ENCODE measurements at places on chromosomes 6 and 20.

DNA sequence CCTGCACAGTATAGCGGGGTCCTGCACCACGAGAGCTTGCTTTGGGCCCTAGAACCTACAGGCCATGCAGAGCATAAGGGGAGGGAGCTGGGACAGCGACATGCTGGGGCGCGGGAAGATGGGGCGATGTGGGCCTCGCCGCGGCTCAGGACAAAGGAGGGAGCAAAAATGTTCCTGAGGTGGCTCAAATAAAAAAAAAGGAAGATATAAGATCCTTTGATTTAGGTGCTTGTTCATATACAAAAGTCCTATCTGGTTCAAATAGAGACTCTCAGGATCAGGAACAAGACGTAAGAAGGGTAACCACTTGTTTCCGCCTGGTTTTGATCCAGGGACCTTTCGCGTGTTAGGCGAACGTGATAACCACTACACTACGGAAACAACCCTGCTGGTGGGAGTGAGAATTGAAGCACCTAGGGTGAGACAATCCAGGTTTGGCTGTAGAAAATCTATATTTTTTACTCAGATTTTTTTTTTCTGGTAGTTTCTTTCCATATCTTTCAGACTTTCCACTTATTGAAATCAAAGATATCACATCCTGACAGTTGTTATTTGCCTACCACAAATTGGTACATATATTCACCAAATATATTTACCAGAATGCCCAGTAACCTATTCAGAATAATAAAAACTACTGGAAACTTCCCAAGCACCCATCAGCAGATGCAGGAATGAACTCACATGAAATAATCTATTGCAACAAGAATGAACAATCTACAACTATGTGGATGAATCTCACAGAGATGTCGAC is 177.9 kb upstream of the ZNF184 start:
- peak; percentile 50 for DNase-seq

GRCh38 chr6:157909282-157909664 is 72.4 kb upstream of the SYNJ2 start:
- no peak for DNase-seq

GRCh38 chr20:38631155-38632022 is 29.8 kb downstream of the ARHGAP40 start:
- no peak for DNase-seq

DNA sequence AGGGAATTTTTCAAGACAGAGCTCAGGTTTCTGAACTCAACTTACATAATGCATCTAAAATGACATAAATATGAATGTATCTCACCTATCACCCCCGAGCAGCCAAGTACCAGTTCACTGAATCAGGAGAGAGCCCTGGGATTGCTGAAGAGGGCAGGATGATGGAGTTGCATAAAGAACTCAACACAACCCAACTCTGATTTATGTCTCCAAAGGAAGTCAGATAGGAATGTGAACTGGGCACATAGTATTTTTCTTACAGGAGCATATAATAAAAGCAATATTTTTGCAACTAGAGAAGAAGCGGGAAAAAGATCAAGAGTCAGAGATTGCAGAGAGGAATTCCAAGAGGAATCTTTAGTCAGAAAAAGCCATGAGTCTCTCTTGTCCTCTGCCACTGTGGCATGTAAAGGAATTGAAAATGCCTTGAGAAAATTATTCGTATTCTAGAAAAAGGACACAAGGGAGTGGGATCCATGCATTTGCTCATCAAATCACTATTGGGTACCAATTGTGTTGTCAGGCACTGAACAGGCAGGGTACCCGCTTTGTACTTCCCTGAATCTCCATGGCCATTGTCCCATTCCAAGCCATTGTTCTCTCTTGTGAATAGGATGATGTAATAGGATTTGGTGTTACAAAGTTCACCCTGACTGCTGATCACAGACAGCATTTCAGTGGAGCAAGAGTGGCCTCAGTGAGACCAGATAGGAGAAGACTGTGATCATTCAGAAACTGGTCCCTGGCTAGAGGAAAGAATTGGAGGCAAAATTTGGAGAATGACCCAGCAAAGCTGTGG is 16.3 kb downstream of the RIN2 start:
- DNase-seq: no peak

- DNase-seq: no peak
Observed at GRCh38 chr6:31727034-31727716, 1.9 kb downstream of the DDAH2 start.

DNA sequence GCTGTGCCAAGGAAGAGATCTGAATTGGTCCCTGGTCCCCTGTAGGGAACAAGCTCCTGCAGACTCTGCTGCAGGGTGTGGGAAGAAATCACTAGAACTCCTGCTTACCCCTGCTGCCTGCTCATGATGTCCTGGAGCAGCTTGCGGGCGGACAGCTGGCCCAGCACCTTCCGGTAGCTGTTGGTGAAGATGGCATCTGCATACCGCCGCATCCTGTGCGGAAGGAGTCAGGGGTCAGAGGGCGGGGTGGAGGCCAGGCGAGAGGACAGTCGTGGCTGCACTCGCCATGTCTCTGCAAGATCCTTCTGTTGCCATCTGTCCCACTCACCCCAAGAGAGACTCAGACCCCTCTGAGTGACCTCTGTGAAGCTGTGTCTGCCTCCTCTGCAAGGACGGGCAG is 5.3 kb downstream of the GHRH start:
- DNase-seq: no peak

DNA sequence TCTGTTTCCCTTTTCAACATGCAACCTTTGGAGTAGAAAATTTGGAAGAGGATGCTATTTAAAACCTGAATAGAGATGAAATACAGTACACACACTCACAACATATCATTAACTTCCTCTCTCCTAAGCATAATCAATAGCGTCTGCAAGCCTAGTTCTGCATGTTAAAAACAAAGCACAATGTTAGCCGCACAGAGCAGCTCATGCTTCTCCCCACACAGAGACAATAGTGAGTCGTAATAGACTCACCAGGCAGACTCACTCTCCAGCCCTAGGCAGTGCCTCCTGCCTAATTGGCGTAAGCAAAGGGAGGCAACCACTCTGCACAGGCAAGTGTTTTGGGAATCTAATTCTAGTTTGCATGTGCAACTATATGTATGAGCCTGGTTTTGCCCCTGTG is 45.8 kb upstream of the ARID1B start:
- DNase-seq: no peak

DNA sequence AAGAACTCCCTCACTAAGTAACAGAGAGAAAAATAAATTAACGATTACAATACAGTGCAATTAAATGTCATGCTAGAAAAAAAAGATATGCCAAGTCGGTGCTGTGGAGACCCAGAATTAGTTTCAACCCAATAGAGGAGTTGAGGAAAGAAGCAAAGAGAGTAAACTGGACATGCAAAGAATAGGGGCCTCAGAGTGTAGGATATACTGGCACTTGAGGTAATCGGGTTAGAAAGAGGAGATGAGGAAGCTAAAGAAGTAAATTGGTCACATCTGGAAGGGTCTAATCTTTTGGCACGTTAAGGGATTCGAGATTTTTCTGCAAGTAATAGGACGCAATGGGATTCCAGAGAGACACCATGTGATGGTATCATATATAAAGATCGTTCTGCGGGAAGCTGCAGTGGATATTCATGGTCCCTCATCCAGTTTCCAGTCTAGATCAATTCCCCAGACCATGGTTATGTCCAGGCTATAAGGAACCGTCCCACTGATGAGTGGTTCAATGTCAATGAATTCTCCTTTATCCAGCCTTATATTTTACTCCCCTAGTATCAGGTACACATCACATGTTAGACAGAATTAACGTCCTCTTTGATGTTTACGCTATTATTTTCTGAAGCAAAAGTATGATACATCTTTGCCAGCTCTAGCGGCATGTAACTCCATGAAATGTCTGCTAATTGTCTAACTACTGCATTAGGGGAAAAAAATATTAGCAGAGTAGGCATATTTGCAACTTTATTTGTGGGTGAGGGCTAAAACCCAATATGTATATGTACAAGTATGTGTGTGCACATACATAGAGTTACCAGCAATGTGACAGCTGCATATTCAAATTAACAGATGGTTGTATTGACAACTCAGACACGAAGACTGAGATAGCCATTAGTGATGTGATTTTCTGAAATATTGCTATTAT is 1.1 kb upstream of the TBC1D32 start:
- DNase-seq: no peak

DNA sequence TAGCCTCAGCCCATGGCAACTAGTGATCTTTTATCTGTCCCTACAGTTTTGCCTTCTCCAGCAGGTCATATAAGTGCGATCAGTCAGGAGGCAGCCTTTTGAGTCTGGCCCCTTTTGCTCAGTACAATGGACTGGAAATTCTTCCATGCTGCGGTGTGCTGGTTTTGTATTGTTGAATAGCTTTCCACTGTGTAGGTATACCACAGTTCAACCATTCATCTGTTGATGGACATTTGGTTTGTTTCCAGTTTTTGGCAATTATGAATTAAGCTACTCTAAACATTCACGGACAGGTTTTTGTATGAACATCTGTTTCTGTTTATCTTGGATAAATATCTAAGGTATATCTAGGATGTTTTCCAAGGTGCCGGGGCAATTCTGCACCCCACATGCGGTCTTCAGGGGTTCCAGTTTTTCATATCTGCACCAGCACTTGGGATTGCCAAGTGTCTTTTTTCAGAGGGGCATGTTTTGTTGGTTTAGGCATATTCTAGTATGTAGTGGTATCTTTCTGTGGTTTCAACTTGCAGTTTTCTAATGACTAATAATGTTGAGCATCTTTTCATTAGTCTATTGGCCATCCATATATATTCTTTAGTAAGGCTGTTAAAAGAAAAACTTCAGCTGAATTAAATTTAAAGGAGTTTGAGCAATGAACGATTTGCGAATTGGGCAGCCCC is 141.0 kb downstream of the TFAP2C start:
- DNase-seq: no peak

DNA sequence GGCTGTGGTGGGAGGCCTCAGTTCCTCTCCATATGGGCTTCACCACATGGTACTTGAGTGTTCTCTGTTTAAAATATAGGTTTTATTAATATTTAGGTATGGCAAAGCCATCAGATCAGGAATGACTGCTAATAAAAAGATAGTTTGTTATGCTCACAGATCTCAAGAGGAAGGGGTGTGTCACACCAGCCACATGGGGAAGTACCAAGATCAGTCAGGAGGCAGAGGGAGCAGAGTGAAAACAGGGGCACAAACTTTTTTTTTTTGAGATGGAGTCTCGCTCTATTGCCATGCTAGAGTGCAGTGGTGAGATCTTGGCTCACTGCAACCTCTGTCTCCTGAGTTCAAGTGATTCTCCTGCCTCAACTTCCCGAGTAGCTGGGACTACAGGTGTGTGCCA is 92.1 kb upstream of the GCM1 start:
- no peak for DNase-seq

GRCh38 chr20:3901028-3901705 is 12.0 kb downstream of the PANK2 start:
- no peak for DNase-seq

DNA sequence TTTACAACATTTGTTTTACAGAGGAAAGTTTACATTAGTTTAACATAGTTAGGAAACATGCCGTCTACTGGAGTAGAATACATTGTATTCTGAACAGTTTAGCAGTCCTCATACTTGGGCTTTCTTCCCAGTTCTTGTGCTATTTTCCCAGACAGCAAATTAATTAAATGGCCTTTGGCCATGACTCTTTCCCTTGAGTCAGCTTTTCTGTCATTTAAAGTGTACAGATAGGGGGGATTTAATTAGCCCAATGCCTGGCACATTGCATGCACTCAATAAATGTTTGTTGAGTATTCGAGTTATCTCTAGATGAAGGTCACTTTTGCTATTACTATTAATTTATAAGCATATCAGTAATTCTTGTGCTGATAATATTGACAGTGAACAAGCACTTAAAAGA is 1.6 kb downstream of the TMEM244 start:
- DNase-seq: no peak

DNA sequence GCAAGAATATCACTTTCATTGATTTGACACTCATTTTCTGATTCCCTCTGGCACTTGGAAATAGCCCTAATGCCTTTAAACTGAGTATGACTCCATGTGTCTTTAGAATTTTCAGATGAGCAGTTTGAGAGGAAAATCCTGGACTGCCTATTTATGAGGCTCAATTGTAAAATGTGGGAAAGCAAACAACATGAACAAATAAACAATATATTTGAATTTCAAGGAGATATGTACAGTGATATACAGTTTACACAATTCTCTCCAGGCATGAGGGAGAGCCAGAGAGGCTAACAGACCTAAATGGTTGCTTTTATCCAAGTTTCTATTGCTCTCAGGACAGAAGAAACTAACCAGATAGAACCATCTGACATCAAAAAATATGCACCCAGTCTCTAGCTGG is 748.2 kb upstream of the NRSN1 start:
- DNase-seq: no peak

GRCh38 chr6:50543666-50544065 is 169.7 kb upstream of the TFAP2D start:
- no peak for DNase-seq

DNA sequence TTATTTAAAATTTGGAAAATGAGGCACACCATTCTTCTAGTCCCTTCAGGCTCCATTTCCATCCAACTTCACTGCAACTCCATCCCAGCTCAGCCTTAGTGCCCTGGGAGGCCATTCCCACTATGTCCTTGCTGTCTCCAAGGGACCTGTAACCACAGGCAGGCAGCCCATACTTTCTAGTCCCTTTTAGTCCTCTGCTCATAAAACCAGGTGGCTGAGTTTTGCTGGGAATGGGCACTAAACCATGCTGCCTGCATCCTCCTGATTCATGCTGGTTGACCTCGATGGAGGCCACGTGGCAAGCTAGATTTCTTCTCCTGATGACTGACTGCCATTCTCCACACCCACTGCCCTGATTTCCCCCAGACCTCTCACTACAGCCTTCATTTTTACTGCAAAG is 27.5 kb upstream of the MYMX start:
- no peak for DNase-seq

DNA sequence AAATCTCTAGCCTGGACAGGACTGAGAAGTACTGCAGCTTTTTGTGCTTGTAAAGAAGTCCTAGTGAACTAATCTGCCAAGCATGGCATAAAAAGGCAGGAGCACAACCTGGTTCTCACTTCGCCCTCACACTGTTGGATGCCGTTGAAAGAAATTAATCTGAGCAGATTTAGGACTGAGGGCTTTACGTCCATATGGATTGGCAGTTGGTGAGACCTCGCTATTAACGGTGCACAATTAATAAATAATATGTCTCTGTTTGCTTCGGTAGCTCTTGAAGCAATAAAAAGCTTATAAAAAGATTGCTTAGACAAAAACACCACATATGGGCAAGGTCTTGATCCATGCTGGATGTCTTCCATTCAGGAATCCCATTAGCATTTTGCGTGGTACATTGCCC is 185.6 kb upstream of the EPHA7 start:
- no peak for DNase-seq

DNA sequence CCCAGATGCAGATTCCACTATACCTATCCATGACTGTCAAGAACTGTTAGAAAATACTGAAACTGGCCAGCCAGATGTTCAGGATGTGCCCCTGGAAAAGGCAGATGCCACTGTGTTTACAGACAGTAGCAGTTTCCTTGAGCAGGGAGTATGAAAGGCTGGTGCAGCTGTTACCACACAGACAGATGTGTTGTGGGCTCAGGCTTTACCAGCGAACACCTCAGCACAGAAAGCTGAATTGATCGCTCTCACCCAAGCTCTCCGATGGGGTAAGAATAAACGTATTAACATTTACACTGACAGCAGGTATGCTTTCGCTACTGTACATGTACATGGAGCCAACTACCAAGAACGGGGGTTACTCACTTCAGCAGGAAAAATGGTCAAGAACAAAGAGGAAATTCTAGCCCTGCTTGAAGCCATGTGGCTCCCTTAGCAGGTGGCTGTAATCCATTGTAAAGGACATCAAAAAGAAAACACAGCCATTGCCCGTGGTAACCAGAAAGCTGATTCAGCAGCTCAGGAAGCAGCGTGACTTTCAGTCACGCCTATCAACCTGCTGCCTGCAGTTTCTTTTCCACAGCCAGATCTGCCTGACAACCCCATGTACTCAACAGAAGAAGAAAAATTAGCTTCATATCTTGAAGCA is 459.7 kb upstream of the HTR1E start:
- no peak for DNase-seq
